CD14-positive monocyte (primary cell): ENCODE measurements at places on chromosomes 3 and 15. TPM values are rescaled to one million over a fixed set of nuclear protein-coding genes. Genes with fewer than 3 reads are reported as not detected.

STRIT1 gene
- polyA plus RNA-seq: not detected

TGM5 gene
- polyA plus RNA-seq: not detected

TCAIM gene
- polyA plus RNA-seq: 4.6 and 9.1 TPM in 2 replicates

UBAP1L gene
- polyA plus RNA-seq: 3.0 and 4.8 TPM in 2 replicates

COL6A5 gene
- not detected for polyA plus RNA-seq

CFAP100 gene
- polyA plus RNA-seq: not detected in 2 replicates

CRYBG3 gene
- 2.3 TPM for polyA plus RNA-seq

KCNMB3 gene
- not detected for polyA plus RNA-seq

C3orf33 gene
- polyA plus RNA-seq: 0.19 and 0.49 TPM in 2 replicates

HRG gene
- polyA plus RNA-seq: not detected

ICE2 gene
- polyA plus RNA-seq: 24.8 TPM

EPB42 gene
- polyA plus RNA-seq: 0.13 TPM

TMCO5A gene
- polyA plus RNA-seq: not detected in 2 replicates

LMAN1L gene
- polyA plus RNA-seq: 0.03 and 0.08 TPM in 2 replicates

LHFPL4 gene
- not detected for polyA plus RNA-seq

DLEC1 gene
- 0.14 TPM for polyA plus RNA-seq

CYP8B1 gene
- polyA plus RNA-seq: not detected

MAGEF1 gene
- 12.2 TPM for polyA plus RNA-seq

PTPRG gene
- polyA plus RNA-seq: not detected

CFAP20DC gene
- not detected in 2 replicates for polyA plus RNA-seq

SMAD6 gene
- polyA plus RNA-seq: not detected

RTP4 gene
- 1.2 and 1.7 TPM in 2 replicates for polyA plus RNA-seq

TRANK1 gene
- 5.8 TPM for polyA plus RNA-seq

CSPG4 gene
- not detected for polyA plus RNA-seq

AP3B2 gene
- polyA plus RNA-seq: not detected

DZIP1L gene
- polyA plus RNA-seq: 0.50 TPM

NR2E3 gene
- polyA plus RNA-seq: not detected in 2 replicates

CIAO2A gene
- 61.2 and 98.2 TPM in 2 replicates for polyA plus RNA-seq

GABRA5 gene
- polyA plus RNA-seq: not detected

GRIP2 gene
- not detected for polyA plus RNA-seq

ZNF80 gene
- polyA plus RNA-seq: not detected in 2 replicates

PIGBOS1 gene
- 67.3 TPM for polyA plus RNA-seq

ATP8B4 gene
- 6.1 TPM for polyA plus RNA-seq

RNF111 gene
- 15.6 and 28.0 TPM in 2 replicates for polyA plus RNA-seq

ANKRD63 gene
- not detected for polyA plus RNA-seq

NUDT16 gene
- 25.5 and 27.0 TPM in 2 replicates for polyA plus RNA-seq

ITIH1 gene
- polyA plus RNA-seq: 1.3 TPM

PLOD2 gene
- not detected in 2 replicates for polyA plus RNA-seq

FEZF2 gene
- polyA plus RNA-seq: not detected

PYDC2 gene
- polyA plus RNA-seq: not detected in 2 replicates

ASB14 gene
- not detected in 2 replicates for polyA plus RNA-seq

CKMT1A gene
- not detected for polyA plus RNA-seq

VIPR1 gene
- 16.0 TPM for polyA plus RNA-seq

AMIGO3 gene
- polyA plus RNA-seq: 0.96 and 1.5 TPM in 2 replicates

OSTN gene
- polyA plus RNA-seq: not detected in 2 replicates

DYNC1LI1 gene
- polyA plus RNA-seq: 14.3 and 23.5 TPM in 2 replicates

GOLGA8S gene
- polyA plus RNA-seq: not detected

LRTM1 gene
- not detected in 2 replicates for polyA plus RNA-seq

CADM2 gene
- polyA plus RNA-seq: not detected

ATP2B2 gene
- not detected in 2 replicates for polyA plus RNA-seq

MFGE8 gene
- not detected for polyA plus RNA-seq

CCDC50 gene
- polyA plus RNA-seq: 29.2 TPM
